ENCODE measurements at places on chromosomes 3 and 15.

- DNase-seq = no peak
These were observed 2.0 kb downstream of the SLC22A13 start for GRCh38 chr3:38267662-38268061.

GRCh38 chr3:16836505-16837237 is 48.1 kb upstream of the PLCL2 start:
- no peak for DNase-seq

- DNase-seq = no peak
These were observed 28.8 kb upstream of the CACNA2D2 start for GRCh38 chr3:50532062-50532705.

- no peak for DNase-seq
These were observed 61.6 kb downstream of the TMEM39A start for GRCh38 chr3:119401503-119402440.

DNA sequence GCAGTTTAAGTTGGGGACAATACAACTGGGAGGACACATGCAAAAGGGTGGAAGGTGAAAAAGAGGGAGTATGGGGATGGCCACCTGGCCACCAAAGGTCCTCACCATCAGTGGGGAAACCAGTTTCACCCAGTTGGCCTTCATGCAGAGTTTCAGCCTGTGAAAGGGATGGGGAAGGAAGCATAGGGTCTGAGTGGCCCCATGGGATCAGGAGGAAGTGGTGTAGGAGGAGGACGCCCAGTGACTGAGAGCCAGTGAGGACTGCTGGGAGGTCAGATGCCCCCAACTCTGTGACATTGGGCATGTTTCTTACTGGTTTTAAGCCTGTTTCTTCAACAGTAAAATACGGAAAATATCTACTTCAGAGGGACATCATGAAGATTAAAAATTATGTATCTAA is 16.3 kb downstream of the BCL2A1 start:
- DNase-seq = no peak

DNA sequence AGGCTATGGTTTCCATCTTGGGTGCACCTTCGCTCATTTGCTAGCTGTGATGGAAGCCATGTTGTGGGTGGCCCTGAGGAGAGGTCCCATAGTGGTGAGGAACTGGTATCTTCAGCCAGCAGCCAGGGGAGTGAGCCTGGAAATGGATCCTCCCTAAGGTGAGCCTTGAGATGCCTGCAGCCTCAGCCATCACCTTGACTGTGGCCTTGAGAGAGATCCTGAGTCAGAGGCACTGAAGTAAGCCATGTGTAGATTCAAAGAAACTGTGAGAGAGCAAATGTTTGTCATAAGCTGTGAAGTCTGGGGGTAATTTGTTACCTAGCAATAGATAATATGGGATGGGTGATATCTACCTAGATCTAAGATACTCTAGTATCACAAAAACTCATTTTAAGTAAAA is 105.3 kb downstream of the SNRK start:
- no peak for DNase-seq

DNA sequence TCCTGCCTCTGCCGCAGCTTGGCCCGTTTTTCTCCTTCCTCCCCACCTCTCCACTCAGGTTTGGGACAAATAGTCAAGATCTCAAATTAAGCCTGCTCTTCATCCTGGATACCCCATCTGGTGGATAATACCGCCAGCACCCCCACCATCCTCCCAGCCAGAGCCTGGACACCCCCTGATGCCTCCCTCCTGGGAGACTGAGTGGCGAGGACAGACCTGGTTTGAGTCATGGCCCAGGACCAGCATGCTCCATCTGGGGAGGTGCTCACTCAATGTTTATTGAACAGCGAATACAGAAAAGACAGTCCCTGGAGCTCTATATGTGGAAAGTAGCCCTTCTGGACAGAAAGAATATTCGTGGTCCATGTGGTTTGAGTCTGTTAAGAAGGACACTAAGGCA is 23.3 kb downstream of the CTSH start:
- DNase-seq = no peak

DNA sequence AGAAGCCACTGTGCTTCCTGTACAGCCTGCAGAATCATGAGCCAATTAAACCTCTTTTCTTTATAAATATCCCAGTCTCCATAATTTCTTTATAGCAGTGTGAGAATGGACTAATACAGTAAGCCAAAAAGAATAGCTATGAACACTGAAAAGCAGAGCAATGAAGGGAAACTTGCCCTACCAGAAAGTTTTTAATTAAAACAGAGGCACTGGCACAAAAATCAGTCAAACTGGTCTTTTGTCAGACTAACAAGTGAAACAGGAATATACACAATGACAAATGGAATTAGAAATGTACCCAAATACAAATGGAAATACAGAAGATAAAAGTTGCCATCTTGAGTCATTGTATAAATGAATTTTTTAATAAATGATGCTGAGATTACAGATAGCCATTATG is 40.5 kb downstream of the POLQ start:
- no peak for DNase-seq

- no peak for DNase-seq
These were observed 34.3 kb upstream of the PLSCR2 start for GRCh38 chr3:146503461-146504202.

DNA sequence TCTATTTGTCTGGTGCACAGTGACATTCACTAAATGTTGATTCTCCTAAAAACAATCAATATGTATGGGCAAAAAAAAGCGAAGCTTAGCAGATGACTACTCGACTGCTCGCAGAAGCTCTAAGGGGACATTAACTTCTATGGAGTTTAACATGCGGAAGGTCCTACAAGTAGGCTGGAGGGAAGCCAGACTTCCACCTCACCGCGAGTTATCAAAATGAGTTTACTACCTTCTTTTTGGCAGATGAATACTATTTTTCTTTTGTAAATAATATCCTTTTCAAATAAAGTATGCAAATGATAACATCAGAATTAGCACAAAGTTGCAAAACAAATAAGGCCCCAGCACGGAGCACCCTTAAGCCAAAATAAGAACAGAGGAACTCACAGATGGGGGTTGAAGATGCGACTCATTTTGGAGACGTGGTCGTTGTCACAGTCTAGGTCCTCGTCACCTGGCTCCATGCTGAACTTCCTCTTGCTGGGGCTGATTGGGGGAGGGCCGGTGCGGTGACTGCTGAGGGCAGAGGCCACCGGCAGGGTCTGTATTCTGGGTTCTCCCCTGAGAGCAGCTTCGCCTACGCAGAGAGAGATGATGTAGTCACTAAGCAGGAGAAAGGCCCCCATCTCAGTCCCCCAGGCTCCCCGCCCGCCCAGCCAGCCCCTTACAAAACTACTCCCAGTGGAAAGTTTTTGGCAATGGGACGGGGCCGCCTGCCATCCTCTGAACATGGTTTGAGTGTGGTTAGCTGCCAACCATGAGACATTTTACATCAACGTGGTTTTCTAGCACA is 42.1 kb downstream of the VGLL4 start:
- no peak for DNase-seq

DNA sequence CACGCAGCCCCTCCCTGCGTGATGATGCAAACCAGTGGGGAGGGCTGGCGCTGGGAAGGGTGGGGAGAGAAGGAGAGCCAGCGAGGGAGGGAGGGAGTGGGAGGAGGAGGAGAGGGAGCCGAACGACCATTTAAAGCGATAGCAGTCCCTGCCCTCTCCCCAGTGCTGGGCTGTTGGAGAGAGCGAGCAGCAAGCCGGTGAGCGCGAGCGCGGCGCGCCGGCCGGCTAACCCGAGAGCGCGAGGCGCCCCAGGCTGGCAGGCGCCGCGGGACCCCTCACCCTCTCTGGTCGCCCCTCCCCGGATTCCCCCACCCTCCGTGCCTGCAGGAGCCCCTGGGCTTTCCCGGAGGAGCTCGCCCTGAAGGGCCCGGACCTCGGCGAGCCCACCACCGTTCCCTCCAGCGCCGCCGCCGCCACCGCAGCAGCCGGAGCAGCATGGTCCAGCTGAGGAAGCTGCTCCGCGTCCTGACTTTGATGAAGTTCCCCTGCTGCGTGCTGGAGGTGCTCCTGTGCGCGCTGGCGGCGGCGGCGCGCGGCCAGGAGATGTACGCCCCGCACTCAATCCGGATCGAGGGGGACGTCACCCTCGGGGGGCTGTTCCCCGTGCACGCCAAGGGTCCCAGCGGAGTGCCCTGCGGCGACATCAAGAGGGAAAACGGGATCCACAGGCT is at the start of gene GRM7:
Gene GRM7, plus strand, starts transcription at position 162 of the 671 bp plus-strand sequence.
- no peak for DNase-seq

- DNase-seq = no peak
These were observed 93.8 kb downstream of the FRMD5 start for GRCh38 chr15:44101286-44101685.

DNA sequence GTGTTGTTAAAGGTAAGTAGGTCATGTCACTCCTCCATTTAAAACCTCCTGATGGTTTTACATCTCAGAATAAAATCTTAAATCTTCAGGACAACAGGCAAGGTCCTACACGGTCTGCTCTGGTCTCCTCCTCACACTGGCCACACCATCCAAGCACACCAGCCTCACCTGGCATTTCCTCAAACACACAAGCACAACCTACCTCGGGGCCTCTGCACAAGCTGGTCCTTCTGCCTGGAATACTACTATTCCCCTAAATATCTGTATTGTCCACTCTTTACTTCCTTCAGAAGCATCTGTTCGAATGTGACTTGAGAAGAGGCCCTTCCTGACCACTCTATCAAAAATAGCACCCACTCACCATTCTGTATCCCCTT is 1.8 kb downstream of the GORASP1 start:
- DNase-seq = no peak

DNA sequence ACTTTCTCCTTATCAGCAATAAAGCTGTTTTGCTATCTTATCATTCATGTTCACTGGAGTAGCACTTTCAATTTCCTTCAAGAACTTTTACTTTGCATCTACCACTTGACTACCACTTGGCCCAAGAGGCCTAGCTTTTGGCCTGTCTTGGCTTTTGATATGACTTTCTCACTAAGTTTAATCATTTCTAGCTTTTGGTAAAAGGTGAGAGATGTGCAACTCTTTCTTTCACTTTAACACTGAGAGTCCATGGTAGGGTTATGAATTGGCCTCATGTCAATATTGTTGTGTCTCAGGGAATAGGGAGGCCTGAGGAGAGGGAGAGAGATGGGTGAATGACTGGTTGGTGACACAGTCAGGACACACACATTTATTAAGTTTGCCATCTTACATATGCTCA is 31.0 kb upstream of the FAM3D start:
- DNase-seq = no peak

DNA sequence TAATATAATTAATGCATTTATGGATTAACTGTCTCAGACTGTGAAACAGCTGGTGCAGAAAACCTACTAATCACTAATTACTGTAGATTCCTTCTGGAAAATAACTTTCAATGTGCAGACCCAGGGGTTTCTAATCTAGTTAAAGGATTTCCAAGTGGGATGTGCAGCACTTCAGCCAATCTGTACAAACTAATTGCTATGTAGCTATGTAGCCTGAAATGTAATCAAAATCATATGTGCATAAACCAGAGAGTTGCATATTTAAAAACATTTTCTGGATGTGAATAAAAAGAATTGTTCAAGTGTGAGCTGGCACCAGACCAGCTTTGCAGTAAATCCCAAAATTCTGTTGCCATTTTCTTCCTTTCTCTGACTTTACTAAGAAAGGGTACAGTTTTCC is 127.5 kb upstream of the CD96 start:
- no peak for DNase-seq

DNA sequence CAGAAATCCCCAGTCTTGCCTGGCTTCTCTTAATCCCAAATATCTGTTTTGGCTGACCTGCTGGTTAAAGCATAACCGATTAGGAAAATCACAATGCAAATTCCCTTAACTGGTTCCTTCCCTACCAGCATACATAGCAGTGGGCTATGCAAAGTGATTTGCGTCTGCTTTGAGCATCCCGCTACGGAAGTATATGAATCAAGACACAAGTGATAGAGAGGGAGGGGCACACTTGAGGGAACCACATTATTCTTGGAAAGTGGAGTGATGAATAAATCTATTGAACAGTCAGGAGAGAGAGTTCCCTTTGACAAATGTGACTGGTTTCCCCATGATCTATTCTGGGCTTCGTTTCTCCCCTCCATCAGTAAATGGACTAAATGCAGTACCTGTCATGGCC is 119.6 kb upstream of the C15orf61 start:
- DNase-seq = no peak

GRCh38 chr15:49185473-49185872 is 15.4 kb downstream of the GALK2 start:
- no peak for DNase-seq

- DNase-seq = no peak
These were observed 13.1 kb upstream of the SLC35G2 start for GRCh38 chr3:136805795-136806194.

- no peak for DNase-seq
These were observed 4.2 kb downstream of the PLCL2 start for GRCh38 chr3:16888785-16889607.

GRCh38 chr3:158465074-158465473 is 105.9 kb upstream of the MLF1 start:
- no peak for DNase-seq

- DNase-seq = no peak
These were observed 26.5 kb upstream of the POLR2M start for GRCh38 chr15:57680021-57680420.

- no peak for DNase-seq
These were observed 198.5 kb upstream of the GADL1 start for GRCh38 chr3:31092748-31093589.

DNA sequence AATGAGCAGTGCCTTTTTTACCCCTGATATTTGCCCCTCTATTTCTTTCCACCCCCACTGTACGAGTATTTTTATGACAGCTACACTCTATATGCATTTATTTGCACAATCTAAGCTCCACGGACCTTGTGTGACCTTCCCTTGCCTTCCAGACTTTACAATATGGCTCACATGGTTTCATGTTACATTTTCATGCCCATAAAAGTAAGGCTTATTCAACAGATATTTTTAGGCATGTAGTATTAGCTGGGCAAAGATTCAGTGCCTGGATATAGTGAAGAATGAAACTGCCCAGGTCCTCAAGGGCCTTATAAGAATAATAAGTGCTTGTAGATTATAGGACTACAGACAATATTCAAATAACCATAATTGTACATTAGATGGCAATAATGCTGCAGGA is 481.9 kb upstream of the CNTN4 start:
- DNase-seq = no peak

DNA sequence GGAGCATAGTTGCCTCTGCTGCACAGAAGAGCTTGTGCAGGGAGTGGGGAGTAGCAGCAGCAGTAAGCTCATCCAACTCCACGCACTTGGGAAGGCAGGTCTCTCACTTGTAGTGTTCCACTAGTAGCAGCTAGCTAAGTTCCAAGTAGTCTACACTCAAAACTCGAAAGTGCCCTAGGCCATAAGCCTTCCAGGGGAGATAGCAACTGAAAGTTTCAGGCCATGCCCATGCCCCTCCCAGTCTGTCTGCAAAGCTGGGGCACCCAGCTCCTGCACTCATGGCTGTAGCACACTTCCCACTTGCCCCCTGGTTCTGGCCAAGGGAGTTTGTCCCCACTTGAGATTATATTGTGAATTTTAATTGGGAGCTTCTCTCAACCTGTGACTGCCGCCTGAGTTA is 57.5 kb downstream of the MFSD1 start:
- DNase-seq = no peak

DNA sequence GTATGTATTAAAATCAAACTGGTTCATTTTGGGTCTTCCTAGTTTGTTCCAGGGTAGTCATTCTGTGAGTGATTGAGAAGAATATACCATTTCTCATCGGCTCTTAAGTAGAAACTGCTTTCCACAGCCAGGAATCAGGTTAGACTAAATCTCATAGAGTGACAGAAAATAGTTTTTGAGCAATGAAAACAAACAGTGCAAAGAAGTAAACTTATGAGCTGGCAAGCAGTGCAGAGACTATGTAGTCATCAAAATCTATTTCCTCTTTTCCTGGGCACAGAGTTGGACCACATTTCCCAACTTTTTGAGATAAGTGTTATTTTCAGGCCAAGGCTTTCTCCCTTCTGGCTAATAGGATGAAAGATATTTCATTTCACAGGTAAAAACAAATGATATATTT is 66.5 kb downstream of the UBE3A start:
- no peak for DNase-seq

GRCh38 chr3:49812916-49813496 is 747 bp downstream of the UBA7 start:
- no peak for DNase-seq

Data from stimulated activated CD8-positive, alpha-beta memory T cell treated with anti-CD3 and anti-CD28 coated beads, Interleukin-4, amount 100 ng/mL, for 1 hour (primary cell).